ENCODE measurements at places on chromosomes 11 and 22. TPM values are rescaled to one million over a fixed set of nuclear protein-coding genes. Genes with fewer than 3 reads are reported as not detected.

- DNase-seq, result no peak
Measured at GRCh38 chr11:14657841-14658240, 14.2 kb downstream of the PDE3B start.

YPEL4 gene
- total RNA-seq, result 0.47 TPM

SCGB1D2 gene
- not detected for total RNA-seq

OR10A5 gene
- total RNA-seq, result not detected

DNA sequence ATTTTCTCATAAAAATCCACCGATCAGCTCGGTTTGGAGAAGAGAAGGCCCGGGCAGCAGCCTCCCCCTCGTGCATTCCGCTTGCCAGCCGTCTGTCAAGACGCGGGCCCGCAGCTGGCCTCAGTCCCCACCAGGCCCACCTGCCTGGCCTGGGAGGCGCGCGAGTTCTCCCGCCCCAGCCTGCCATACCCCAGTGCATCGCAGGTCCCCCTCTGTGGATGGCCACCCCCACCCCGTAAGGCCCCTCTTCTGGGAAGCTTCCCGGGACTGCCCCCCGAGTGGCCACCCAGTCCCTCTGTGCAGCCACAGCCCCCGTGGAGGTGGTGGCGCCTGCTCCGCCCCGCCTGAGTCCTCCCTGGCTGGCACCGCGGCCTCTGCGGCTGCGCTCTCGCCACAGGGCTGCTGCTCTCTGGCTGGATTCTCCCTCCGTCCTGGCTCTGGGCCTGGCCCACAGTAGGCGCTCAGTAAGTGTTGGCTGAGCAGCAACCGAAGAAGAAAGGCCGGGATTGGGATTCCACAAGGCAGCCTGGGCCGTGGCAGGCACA lies 74.0 kb upstream of the TCF20 start:
- DNase-seq, result peak; percentile 67

DNA sequence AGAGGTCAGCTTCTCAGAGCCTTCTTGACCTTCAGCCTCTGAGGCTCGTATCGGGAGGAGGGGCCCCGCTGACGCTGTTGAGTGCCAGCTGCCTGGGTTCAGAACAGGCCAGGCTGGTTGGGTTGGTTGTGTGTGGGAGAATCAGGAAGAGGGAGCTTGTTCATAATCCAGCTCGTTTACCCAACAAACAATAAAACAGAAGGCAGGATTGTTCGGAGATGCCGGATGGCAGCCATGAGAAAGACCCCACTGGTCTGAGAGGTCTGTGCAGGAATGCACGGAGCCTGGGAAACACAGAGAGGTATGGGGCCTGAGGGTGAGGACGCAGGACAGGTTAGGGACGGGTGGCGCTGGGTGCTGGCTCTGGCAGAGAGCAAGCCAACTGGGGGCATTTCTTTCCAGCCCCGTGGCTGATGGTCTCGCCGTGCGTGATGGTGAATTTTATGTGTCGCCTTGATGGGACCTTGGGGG lies 31.6 kb upstream of the SHANK2 start:
- no peak for DNase-seq

DNA sequence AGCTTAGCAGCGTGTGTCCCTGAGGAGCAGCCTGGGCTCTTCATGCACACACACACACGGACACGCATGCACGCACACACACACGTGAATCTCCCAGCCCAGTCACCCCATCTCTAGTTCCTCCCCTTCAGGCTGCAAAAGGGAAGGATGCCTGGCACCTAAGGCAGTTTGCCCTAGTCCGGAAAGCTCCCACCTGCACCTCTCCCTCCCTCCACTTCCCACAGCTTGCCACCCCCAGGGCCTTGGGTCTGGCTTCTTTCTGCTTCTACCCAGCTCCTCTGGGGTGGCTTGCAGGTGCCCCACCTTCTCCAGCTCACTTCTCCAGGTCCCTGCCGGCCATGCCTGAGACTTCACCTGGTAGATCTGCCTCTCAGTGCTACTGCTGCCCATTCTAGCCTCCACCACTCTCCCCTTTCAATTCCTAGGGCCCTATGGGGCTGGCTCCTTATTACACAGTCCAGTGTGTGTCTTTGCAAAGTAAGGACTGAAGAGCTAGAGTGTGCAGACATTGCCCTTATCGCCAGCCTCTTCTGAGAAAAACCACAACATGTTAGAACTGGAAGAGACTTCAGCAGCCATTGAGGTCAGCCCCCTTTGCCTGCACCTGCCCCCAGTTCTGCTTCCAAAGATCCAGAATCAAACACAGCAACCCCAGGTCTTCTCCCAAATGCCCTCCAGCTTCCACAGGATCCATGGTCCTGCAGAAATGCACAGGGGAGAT lies 33.5 kb upstream of the CHST1 start:
- DNase-seq, result no peak

GRCh38 chr22:46070215-46070802 lies 80.0 kb upstream of the PPARA start:
- peak; percentile 88 for DNase-seq

- no peak for DNase-seq
Measured at GRCh38 chr11:45599161-45599943, 66.1 kb downstream of the CHST1 start.

GRCh38 chr22:27801616-27802345 lies at the start of gene MN1:
Gene MN1, minus strand, starts transcription at chr22:27801756. Its CDS starts 1,213 bp downstream, at chr22:27800543.
- DNase-seq, result peak; percentile 77

DNA sequence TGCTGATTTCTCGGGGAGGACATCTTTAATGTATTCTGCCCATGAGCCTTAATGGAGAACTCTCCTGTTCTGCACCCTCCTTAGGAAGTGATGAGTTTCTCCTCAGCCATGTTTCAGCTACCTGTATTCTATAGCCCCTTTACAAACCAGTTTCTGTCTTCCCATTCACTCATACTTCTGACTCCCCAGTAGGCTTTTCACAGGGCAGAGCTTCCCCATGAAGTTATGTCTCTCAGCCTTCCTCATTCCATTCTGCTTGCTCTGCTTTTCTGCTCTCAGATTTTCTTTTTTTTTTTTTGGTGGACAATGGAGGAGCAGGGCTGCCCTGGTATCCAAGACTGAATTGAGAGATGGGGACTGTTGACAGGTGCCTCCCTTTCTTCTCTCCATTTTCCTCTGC lies 4.3 kb upstream of the OR52R1 start:
- no peak for DNase-seq

OR51E1 gene
- total RNA-seq, result 0.91 TPM

GRCh38 chr22:37203354-37204044 lies 8.8 kb downstream of the SSTR3 start:
- DNase-seq, result peak; percentile 12
